RPMI7951 (cell line): ENCODE measurements at places on chromosomes 4 and X. TPM values are rescaled to one million over a fixed set of nuclear protein-coding genes. Genes with fewer than 3 reads are reported as not detected.

The CEP44 gene
- total RNA-seq: 18.5 and 21.1 TPM in 2 replicates

The DKK2 gene
- total RNA-seq: 5.1 and 6.5 TPM in 2 replicates

The KCTD8 gene
- not detected in 2 replicates for total RNA-seq

The TCEAL6 gene
- not detected in 2 replicates for total RNA-seq

The GAGE1 gene
- 0.20 and 0.96 TPM in 2 replicates for total RNA-seq

The ZNF711 gene
- total RNA-seq: 0.12 TPM in 1 of 2 replicates, not detected in the other

The MAGEC1 gene
- total RNA-seq: under 0.01 and 0.10 TPM in 2 replicates

The GLRA3 gene
- not detected in 2 replicates for total RNA-seq

The ANOS1 gene
- not detected in 2 replicates for total RNA-seq

The CCDC110 gene
- total RNA-seq: 1.2 and 3.3 TPM in 2 replicates

The CT47A7 gene
- total RNA-seq: not detected in 2 replicates

The HSFX1 gene
- total RNA-seq: 0.20 and 0.36 TPM in 2 replicates
